ENCODE measurements at places on chromosomes 1 and 21.
A peak's percentile ranks its signal among the peaks of the same experiment; 100 is the strongest.

GRCh38 chr1:186099336-186100104 lies 275.5 kb downstream of the TPR start:
- DNase-seq = no peak

- DNase-seq = no peak
Measured at GRCh38 chr1:228835911-228836310, 100.6 kb downstream of the RHOU start.

DNA sequence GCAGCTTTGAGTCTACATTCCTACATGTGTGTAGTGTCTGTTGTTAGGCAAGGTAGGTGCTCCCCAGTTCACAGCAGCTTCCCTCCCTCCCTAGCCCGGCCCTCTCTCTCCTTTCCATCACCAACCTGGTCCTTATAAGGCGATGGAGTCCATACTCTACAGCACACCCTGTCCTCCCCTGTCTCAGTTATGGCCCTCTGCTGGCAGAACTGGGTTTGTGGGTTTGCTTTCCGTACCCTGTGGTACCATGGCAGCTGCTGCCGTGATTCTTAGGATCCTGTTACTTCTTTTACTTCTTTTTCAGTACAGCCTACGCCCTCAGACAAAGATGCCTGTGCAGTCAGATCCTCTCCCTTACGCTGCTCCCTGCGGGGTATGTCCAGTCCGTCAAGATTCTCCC lies 31.7 kb downstream of the AK5 start:
- DNase-seq = peak; percentile 5

DNA sequence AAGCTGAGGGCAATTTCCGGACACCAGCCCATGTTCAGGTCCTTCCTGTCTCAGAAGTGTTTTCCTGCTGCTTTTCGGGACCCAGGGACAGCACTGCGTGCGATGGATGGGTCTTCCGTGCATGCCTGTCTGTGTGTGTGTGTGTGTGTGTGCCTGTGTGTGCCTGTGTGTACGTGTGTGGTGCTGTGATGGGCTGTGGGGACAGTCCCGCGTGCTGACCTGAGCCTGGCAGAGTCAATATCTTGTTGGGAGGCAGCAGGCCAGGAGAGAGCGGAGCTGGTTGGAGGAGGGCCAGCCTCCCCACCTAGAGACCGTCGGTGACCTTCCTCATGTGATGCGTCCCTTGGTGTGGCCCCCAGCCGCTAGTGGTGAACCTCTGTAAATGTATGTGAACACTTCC lies 13.7 kb downstream of the SKI start:
- DNase-seq = no peak

GRCh38 chr1:22531251-22531650 lies 32.0 kb upstream of the EPHA8 start:
- no peak for DNase-seq

DNA sequence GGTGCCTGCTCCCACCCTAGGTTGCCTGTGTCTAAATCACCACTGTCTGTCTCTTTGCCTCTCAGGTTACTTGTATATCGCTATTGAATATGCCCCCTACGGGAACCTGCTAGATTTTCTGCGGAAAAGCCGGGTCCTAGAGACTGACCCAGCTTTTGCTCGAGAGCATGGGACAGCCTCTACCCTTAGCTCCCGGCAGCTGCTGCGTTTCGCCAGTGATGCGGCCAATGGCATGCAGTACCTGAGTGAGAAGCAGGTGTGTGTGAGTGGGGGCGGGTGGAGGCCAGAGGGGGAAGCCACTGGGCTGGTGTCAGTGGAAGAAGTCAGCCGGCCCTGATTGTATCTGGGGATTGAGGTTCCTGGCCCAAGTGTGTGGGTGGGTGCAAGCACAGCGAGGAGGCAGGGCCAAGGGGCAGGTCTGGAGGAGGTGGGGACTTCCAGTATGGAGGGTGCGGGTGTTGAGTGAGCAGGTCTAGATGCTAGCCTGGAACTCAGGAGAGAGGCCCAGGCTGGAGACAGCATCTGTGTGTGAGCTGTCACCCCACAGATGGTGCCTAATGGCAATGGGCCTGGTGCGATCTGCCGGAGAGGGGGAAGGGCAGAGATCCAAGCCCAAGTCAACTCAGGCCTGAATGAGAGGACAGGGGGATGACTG lies 17.2 kb downstream of the TIE1 start:
- DNase-seq = no peak

GRCh38 chr1:87176514-87176913 lies 152.2 kb upstream of the LMO4 start:
- DNase-seq = no peak

GRCh38 chr1:109733236-109733870 lies 7.5 kb downstream of the GSTM3 start:
- DNase-seq = no peak

GRCh38 chr1:167720965-167721616 lies 691 bp upstream of the MPZL1 start:
- no peak for DNase-seq

- no peak for DNase-seq
Measured at GRCh38 chr1:158272681-158273080, 17.0 kb upstream of the CD1C start.

All from activated CD4-positive, alpha-beta T cell treated with anti-CD3 and anti-CD28 coated beads, Interleukin-2, amount 50 U/mL, for 1 hour (primary cell).